ENCODE measurements at places on chromosomes 5 and 9. TPM values are rescaled to one million over a fixed set of nuclear protein-coding genes. Genes with fewer than 3 reads are reported as not detected.

GRCh38 chr5:150626853-150627276, 13.6 kb upstream of the SYNPO start:
- no peak for DNase-seq

- peak; percentile 31 for DNase-seq
Measured at GRCh38 chr9:21095561-21095960, 17.8 kb upstream of the IFNB1 start.

SYK gene
- not detected for total RNA-seq

- DNase-seq = no peak
Measured at GRCh38 chr9:131698618-131698985, 41.3 kb downstream of the RAPGEF1 start.

IFNA13 gene
- total RNA-seq = not detected

- DNase-seq = no peak
Measured at GRCh38 chr9:134989206-134990065, 71.7 kb upstream of the FCN1 start.

- DNase-seq = peak; percentile 59
Measured at GRCh38 chr9:88628811-88629210, 93.8 kb downstream of the NXNL2 start.

- DNase-seq = no peak
Measured at GRCh38 chr5:116281309-116281708, 196.5 kb downstream of the COMMD10 start.

GRM6 gene
- total RNA-seq = not detected
